T-helper 2 cell (primary cell): ENCODE measurements at places on chromosomes 2 and 18.

GRCh38 chr18:13382366-13382953 is 163.9 kb downstream of the LDLRAD4 start:
- no peak for DNase-seq

DNA sequence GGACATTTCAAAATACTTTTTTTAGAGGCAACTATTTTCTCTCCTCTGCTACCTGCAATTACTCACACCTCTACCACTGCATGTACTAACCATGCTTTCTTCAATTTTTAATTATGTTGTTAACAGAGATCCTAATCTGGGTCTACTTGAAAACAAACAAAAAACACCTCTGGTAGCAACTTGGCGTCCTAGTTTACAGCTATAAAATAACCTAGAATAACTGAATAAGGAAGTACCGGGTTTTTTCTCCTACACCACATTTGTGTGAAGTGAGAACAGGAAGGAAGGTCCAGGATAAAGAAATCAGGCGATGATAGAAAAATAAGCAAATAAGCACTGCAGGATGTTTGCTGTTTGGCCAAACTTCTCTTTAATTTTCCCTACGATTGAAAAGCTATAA is 633.5 kb downstream of the LRP1B start:
- DNase-seq: peak; percentile 2

DNA sequence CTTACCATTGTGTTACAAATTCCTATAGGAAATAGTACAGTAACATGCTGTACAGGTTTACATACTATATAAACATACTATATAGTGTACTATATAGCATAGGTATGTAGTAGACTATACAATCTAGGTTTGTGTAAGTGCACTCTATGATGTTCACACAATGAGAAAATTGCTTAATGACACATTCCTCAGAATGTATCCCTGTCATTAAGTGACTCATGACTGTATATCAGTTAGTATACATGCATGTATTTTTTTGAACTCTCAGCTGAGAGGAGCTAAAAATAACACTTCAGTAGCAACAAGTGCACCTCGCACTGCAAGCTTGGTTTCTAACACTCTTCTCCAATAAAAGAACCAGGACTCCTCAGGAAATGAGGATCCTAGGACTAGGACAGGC is 19.5 kb upstream of the ASXL3 start:
- DNase-seq: no peak

- DNase-seq: no peak
Observed at GRCh38 chr2:144466637-144467036, 53.3 kb downstream of the ZEB2 start.

DNA sequence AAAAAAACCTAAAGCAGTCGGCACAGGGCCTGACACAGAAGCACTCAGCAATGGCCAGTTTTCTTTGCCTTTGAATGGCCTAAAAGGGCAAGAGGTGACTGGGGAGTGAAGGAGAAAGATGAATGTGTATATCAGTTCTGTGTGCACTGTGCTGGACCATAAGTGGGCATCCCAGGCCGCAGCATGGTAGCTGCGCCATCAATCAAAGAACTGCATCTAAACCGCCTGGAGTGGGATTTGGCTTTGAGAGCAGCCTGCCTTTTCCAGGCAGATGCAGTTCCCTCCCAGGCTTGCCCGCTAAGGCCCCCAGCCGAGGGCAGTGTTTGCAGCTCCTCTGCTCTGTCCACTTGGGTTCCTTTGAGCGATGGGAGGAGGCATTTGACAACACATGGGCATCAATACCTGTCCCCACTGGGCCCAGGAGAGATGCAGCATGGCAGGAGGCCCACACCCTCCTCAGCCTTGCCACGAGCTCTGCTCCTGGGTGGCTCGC is 144.1 kb downstream of the FAM210A start:
- no peak for DNase-seq

- no peak for DNase-seq
Observed at GRCh38 chr2:110727923-110728322, 4.5 kb upstream of the ACOXL start.

DNA sequence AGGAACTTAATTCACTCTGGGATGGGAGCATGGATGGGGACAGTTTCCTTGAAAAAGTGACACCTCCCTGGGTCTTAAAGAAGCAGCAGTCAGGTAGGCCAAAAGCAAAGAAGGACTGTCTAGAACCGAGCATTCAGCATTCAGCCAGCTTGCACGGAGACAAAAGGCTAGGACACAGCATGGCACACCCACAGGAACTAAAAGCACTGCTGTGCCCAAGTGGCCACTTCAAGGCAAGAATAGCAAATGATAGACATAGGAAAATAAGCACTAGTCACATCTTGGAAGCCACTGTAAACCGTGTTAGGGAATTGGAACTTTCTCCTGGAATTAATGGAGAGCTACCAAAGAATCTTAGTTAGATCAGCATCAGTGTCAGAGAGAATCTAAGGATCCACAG is 47.0 kb downstream of the LRP2 start:
- no peak for DNase-seq
